CD4-positive, alpha-beta T cell treated with Interferon alpha-2 for 1 hour (primary cell): ENCODE measurements at places on chromosomes 13 and 19.

DNA sequence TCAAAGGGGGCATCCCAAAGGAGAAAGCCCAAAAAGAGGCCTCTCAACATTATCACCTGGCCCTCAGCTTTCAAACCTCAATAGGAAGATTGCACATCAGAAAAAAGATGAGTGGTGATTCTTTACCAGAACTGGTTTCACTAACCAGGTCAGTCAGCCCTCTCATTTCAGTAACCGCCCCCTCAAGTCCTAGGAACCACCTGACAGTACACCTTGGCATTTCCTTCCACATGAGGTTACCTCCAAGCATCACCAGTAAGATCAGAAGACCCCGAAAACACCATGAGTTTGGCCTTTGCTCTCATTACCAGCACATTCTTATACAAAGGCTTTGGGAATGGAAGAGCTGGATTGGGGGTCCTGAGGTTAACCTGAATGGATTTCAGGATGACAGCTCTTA, 200.5 kb downstream of the SUCLA2 start:
- DNase-seq = no peak

GRCh38 chr19:50510121-50510670, 795 bp downstream of the JOSD2 start:
- no peak for DNase-seq

- peak; percentile 74 for DNase-seq
Observed at GRCh38 chr19:2613507-2614295, 88.8 kb downstream of the GNG7 start.

DNA sequence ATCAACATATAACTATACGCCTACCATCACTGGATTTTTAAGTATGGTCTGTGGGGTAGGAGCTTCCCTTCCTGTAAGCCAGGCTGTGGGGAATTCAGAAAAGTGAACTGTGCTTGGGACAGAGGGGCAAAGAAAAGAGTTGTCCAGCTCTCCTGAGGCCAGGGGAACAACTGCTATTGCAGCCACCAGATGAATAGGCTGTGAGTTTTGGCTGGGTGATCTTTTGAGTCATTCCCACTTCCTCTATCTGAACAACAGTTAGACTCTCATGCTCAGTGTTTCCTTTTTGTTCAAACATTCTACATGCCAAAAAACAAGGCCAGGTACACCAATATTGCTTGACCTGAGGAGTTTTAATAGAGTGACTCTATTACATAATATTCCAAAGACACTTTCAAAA, 426.2 kb upstream of the DACH1 start:
- DNase-seq = no peak

- no peak for DNase-seq
Observed at GRCh38 chr13:69264362-69265334, 843.0 kb upstream of the ATXN8OS start.

- no peak for DNase-seq
Observed at GRCh38 chr13:40236566-40237168, 429.8 kb downstream of the FOXO1 start.

DNA sequence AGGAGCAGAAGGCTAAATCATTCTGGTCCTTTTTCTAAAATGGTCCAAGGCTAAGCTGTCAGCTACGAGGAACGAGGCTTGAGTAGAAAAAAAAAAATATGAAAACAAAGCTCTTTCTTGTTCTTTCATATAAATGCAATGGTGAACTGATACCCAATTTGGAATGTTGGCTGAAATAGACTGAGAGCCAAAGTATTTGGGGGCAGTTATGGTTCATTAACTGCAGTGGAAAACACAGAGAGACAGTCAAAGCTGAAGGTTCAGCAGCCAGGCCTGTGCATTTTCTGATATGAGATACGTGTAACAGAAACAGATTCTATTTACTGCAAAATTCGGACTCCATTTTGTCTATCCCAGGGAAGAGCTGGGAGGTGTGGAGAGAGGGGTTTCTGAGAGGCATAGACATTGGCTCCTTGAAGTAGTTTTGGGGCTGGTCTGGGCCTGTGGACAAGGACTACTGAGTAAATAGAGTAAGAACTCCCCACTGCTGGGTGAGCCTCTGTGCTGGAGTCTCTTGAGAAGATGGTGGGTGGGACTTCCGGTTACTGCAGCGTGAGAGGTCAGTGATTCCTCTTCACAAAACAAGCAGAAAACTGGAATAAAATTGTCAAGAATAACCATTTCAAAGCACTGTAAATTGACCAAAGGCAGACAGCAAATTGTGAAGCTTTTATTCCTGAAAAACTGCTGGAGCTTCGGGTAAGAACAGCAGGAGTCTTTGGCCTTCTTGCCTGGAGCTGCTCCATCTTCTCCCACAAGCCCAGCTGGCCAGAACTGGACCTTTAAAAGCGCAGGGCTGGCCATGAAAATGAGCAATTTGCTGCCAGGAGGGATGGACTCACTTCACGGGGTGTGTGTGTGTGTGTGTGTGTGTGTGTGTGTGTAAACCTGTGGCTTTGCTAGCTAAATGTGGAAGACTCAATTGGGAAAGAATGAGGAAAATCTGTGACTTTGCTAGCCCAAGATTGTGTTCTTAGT, 43.1 kb upstream of the CNMD start:
- DNase-seq = no peak

GRCh38 chr13:112775791-112776279, 86.0 kb downstream of the ATP11A start:
- DNase-seq = no peak

- no peak for DNase-seq
Observed at GRCh38 chr13:112586334-112586960, 1.5 kb downstream of the TUBGCP3 start.

DNA sequence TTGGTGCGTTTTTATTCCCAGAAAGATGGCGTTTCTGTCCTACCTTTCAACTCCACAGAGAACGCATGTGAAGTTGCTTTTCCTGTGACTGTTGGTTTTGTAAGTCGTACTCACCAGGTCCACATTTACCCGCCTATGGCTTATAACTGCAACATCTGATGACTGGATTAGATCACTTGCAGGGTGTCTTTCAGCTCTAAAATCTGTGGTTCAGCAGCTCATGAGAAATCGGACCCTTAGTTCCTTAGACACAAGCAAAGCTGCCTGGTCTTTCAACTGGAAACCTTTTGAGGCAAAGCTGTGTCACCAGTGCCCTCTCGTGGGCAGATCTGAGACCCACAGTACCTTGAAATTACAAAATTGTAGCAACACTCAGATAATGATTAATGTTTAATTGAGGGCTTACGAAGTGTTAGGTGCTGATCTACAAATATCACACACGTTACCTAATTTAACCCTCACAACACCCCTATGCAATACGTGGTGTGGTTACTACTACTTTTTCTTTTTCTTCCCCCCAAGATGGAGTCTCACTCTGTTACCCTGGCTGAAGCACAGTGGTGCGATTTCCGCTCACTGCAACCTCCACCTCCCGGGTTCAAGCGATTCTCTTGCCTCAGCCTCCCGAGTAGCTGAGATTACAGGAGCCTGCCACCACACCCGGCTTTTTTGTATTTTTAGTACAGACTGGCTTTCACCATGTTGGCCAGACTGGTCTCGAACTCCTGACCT, 65.4 kb downstream of the RUBCNL start:
- peak; percentile 76 for DNase-seq

DNA sequence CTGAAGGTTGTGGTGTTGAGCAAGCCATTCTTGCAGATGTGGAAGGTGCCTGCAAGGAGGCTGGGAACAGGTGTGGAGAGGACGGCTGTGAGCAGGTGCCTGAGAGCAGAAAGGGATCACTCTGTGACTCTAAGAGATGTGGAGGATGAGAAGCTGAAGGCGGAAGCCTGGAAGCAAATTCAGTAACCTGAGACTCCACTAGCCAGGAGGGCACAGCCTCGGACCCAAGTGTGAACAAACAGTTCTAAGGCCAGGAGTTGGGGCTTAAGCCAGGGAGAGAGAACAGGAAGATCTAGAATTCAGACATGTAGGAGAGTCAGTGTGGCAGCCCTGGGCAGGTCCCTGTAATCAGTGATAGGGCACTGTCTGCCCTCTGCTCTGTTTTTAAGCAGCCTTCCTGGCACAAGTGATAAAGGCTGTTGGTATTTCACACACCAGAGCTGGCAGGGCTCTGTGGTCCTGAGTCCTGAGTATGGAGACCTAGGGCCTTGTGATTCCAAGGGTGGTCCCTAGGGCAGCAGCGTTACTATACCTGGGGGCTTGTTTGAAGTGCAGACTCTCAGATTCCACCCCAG, 131.3 kb downstream of the SLC7A1 start:
- no peak for DNase-seq

DNA sequence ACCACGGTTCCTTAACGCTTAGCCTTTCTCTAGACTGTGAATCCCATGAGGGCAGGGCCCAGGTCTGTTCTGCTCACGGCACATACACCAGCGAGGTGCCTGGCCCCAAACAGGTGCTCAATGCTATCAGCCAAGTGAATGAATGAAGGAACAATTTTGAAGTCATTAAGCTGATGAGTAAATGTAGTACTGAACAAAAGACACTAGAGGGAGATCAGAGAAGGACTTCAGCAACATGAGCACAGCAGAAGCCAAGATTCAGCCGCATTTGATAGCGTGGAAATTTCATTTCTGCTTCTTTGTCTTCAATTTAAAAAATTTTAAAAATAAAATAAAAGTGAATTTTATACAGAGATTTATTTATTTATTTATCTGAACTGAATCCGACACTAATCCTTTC, 20.1 kb upstream of the MYO16 start:
- no peak for DNase-seq
